SHP77 (cell line): ENCODE measurements at places on chromosomes 12 and 14.

DNA sequence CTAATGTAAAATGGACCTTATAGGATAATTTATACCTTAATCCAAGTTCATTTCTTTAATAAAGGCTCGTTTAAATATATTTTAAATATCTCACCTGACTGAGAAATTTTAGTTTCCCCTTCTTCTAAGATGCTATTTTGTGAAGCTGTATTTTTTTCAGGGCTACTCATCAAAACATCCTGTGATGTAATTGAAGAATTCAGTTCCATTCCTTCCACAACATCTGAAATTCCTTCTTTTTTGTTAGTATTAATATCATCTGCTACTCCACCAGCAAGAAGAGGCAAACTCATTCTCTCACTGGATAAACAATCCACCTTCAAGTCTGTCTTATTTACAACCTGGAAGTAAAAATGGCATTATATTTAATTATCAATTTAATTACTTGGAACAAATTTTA is 22.5 kb downstream of the LGALS3 start:
- DNase-seq = no peak

GRCh38 chr12:109387425-109388166 is 39.9 kb downstream of the MYO1H start:
- peak; percentile 53 for DNase-seq

DNA sequence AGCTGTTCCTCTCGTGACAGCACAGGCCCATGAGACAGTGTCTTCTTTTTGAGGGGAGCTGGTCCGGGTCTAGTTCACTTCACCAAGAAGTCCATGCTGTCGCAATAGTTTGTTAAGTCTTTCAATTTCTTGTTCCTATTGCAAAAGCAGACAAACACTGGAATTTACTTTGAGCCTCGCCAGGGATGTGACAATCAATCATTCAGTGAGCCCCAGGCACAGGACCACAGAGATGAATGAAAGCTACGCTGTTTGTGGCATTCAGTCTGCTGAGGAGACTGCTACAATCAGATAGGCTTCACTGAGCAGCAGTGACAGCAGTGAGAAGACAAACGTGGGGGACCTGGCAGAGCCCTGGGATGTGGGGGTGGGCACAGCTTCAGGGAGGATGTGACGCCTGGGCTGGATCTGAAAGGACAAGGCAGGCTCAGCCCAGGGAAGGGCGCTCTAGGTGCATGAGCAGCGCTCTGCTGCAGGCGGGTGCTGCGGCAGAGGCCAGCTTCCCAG is 35.5 kb downstream of the TCTN1 start:
- no peak for DNase-seq

DNA sequence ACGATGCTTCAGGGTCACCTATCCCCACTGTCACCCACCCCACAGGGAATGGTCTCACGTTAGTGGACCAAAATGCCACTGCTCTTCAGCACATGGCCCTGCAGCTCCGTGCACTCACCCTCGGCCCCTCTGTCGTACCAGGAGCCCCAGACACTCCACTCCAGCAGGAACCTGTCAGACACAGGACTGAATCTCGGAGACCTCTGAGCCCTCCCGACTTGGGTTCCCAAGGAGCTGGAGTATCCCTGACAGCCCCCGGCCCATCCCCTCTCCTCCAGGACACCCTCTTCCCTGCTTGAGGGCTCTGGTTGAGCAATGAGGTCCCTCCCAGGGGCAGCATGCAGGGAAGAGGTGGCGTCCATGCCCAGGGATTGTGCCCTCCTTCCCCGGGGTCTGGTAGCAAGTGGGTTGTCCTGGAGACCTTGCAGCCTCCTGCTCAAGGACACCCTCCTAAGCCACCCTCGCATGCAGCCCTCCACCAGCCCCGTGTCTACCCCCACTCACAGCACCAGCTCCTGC is 20.4 kb upstream of the LRTM2 start:
- DNase-seq = no peak

GRCh38 chr14:55891692-55892091 is 226.5 kb upstream of the PELI2 start:
- DNase-seq = no peak

DNA sequence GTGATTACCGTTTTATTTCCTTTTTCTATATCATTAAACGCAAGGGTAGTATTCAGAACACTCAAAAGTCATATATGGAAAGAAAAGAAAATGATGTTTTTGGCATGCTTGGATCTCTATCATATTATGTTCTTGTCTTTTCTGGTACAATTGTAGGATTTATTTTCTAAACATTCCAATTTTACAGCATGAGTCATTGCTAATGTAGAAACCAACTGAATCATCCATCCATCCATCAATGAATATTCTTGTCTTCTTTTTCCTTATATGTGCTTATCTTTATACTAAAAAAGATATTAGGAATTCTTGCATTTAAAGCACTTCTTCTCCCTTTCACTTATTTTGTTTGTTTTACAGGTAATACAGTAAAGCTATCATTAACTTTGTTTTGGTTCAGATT is 20.4 kb upstream of the AMIGO2 start:
- DNase-seq = no peak

DNA sequence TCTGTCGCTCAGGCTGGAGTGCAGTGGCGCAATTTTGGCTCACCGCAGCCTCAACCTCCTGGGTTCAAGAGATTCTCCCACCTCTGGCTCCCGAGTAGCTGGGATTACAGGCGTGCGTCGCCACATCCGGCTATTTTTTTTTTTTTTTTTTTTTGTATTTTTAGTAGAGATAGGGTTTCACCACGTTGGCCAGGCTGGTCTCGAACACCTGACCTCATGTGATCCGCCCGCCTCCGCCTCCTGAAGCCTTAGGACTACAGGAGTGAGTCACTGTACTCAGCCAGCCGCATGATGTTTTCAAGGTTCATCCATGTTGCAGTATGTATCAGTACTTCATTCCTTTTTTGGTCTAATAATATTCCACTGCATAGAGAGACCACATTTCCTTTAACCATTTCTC is 2.4 kb upstream of the RNF34 start:
- no peak for DNase-seq

GRCh38 chr12:79019672-79020071 is 155.1 kb downstream of the SYT1 start:
- DNase-seq = no peak

- no peak for DNase-seq
Observed at GRCh38 chr14:67331368-67332125, 28.1 kb downstream of the ATP6V1D start.

GRCh38 chr14:78985668-78986381 is 815.7 kb downstream of the NRXN3 start:
- no peak for DNase-seq

GRCh38 chr14:64540208-64541202 is at the start of gene HSPA2:
TSS of gene HSPA2 (plus strand) at chr14:64540741. CDS start at chr14:64540850, 109 bp downstream.
- peak; percentile 96 for DNase-seq

DNA sequence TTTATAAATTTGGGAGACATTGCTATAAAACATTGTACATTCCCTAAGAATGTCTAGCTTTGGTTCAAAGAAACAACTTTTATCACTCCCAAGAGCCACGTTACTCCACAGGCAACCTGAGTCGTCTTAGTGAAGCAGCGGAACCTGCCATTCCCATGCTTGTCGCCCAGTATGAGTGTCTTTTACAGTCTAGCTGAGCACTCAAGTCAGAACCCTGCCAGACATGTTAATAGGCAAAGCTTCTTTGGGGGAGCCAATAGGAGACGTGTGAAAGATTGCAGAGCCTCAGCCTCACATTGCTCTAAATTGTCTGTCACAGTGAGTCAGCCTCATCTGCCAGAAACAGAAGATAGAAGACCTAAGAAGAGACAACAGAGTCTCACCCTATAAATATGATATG is 541.6 kb upstream of the FLRT2 start:
- no peak for DNase-seq

DNA sequence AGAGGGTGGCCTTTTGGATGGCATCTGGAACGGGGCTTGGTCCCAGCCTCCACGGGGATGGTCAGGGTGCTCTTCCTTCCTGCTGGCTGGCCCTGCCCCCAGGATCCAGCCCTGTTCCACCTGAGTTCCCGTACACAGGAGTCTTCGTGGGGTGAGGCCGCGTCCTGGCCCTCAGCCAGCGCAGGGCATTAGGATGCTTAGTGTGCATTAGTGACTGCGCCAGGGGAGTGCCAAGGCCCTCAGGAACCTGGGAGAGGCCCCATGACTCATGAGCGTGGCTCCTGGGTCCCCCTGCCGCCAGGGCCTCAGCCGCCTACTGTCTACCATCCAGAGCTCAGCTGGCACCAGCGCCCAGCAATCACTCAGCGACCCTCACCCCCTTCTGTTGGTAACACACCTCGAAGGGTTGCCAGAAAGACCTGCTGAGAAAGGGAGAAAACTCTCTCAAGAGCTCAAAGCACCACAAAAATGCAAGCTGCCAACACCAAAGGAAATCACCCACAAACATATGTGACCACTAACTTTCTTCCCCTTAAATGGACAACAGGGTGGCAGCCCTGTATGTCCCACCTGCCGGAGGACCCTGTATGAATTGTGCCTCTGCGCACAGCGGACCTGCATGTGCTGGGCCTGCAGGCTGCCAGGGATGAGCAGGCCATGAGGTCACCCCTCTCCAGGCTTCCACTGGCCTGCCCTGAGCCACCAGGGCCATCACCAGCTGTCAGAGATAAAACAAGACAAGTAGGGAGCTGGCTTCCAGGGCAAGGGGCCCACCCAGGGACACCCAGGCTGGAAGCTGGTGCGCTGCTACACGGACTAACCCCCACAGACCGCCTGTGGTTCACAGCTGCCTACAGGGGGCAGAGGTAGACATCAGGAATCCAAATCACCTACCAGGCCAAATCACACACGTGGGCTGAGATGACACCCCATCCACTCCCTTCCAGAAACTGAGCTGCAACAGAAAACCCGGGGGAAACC is 28.7 kb downstream of the CCDC85C start:
- no peak for DNase-seq

GRCh38 chr12:1781772-1782171 is 38.6 kb upstream of the LRTM2 start:
- DNase-seq = no peak

DNA sequence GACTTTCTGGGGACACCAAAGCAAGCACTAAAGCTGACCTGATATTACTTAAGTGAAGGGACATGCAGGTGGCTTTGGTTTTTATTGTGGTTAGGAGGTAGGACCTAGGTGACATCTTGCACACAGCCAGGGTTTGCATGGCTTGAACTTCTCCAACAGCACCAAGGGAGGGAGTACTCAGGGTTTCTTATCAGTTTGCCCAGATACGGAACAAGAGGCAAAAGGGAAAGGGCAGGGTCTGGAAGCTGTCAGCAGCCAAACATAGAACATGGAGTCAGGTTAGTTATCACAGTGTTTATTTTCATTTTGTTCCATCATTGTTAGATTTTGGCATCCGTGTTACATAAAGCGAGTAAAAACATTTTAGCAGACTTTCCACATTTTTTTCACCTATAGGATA is 186.3 kb upstream of the CLEC14A start:
- DNase-seq = no peak

- DNase-seq = no peak
Observed at GRCh38 chr14:104322531-104323366, 184.4 kb downstream of the KIF26A start.

DNA sequence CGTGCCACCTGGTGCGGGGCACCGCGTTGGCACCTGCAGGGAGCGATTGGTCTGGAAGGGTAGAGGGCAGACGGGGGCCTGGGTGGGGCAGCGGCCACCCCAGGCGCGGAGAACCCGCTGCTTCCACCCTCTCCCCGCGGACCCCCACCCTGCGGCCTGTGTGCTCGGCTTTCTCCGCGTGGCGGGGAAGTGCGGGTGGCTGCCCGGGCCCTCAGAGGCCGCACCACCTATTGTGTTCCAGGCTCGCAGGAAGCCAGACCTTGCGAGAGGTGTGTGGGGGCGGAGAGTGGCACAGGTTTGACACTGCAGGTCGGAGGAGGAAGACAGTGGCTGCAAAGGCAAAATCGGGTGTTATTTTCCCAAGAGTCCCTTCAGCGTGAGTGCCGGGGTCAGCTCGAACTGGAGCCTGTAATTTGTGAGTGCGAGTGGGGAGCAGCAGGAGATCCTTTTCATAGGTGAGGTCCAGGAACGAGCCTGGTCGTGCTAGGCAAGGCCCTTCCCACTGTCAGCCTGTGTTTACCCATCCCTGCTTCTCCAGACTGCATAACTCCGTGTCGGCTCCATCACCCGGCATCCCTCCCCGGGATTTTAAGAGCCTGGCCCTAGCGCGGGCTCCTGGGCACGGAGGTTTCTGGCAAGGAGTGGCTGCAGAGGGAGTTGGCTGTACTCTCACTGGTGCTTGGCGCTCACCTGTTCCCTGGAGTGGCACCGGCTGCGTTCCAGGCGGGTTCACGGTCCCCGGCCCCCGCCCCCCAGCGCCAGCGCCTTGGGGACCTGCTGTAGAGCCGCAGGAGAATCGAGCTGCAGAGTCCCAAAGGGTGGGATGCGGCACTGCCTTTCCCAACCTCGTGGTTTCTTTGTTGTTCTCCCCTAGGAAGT is 935 bp downstream of the TBC1D30 start:
- DNase-seq = peak; percentile 16

- no peak for DNase-seq
Observed at GRCh38 chr12:93713060-93713459, 35.9 kb downstream of the CRADD start.

GRCh38 chr14:100063314-100063941 is 1.8 kb upstream of the EVL start:
- DNase-seq = no peak

DNA sequence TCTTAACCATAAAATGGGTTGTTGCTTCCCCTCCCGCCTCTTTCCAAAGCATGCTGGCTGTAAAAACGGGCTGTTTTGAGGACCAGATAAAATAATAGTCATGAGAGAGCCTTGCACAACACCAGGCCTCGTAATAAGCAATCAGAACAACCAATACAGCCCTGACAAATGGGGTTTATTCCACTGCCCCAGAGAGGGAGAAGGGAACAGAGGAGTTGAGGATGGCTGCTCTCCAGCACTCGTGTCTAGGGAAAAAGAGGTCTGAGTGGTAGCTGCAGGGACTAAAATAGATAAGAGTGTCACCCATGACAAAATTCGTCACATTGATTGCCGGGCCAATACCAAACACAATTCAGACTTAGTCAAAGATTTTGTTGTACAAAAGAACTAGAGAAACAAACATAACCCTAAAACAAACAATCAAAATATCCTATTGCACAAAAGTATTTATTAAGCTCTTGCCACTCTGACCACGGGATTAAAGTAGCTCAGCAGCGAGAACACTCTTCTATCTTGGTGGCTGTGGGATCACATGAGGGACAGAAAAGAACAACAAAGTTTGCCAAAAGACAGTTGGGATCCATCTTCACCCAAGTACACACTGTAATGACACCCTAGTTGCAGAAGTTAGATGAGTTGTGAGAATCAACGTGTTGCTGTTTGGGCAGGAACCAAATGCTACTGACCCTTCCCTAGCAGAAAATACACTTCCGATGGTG is 188.0 kb downstream of the FOXN3 start:
- DNase-seq = no peak

- no peak for DNase-seq
Observed at GRCh38 chr12:92516277-92516600, 186.6 kb upstream of the PLEKHG7 start.

DNA sequence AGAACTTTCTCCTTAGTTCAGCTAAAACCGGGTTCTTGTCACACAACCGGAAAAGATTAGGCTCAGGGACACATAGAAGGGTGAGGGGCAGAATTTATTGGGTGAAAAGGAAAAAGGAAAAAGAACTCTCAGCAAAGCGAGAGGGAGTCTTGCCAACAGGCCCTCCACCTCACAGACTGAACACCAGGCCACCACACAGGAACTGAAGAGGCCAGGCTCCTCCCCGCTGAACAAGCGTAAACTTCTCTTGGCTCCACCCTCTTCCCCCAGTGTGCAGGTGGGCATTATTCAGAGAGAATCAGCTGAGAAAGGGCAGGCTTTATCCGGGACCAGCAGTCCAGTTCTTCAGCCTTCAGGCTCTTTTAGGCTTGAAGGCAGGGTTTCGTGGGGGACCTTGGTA is 125.6 kb upstream of the FGD4 start:
- no peak for DNase-seq

GRCh38 chr12:56348776-56349175 is 10.1 kb downstream of the IL23A start:
- no peak for DNase-seq
